Activated CD4-positive, alpha-beta T cell treated with anti-CD3 and anti-CD28 coated beads, Interleukin-2, amount 10 ng/mL, durations not matched to agents 7 days and 5 days (primary cell): ENCODE measurements at places on chromosomes 16 and 17.
A peak's percentile ranks its signal among the peaks of the same experiment; 100 is the strongest.

DNA sequence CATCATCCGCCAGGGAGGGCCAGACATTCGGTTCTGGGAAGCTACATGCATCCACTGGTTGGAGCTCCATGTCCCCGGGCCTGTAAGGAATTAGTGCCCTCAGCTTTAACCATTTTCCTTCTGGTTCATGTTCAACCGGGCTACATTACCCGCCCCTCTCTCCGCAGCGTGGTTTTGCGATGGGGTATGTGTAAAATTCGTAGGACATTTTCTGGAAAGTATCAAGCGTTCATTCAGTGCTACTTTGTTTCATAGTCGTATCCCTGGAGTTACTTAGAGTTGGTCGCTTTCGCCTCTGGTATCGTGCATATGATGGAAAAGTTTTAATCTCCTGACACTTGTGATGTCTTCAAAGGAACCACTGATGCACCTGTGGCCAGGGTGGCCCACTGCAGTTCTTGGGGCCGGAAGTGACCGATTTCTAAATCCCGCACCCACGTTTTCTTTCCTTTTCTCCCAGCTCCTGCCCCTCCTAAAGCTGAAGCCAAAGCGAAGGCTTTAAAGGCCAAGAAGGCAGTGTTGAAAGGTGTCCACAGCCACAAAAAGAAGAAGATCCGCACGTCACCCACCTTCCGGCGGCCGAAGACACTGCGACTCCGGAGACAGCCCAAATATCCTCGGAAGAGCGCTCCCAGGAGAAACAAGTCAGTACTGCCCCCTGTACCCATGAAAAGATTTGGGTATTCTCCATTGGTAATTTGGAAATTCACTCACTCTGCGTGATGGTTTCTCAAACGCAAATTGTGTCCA, 637 bp downstream of the RPL23A start:
- peak; percentile 47 for DNase-seq

DNA sequence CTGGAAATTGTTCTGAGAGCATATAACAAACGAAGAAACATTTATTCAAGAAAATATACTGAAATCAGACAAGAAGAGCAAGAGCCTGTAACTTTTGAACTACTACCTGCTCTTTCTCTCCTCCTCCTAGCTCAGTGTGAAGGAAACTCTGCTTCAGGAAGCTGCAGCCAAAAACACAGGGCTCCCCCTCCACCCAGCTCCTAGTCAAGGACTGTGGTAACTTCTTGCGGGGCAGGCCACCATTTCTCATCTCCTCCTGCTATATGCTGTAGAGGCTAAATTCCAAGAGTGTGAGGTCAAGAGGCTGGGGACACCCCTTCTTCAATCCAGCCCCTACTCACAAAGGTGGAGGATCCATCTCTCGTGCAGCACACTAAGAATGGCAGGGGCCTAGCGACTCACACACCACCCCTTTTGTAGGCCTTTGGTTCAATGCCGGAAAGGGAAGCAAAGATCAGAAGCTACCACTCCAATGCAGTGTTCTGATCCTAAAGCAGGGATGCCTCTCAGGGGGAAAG, 74.6 kb downstream of the ITFG1 start:
- no peak for DNase-seq

GRCh38 chr17:57810721-57811637, 38.9 kb downstream of the MRPS23 start:
- no peak for DNase-seq

DNA sequence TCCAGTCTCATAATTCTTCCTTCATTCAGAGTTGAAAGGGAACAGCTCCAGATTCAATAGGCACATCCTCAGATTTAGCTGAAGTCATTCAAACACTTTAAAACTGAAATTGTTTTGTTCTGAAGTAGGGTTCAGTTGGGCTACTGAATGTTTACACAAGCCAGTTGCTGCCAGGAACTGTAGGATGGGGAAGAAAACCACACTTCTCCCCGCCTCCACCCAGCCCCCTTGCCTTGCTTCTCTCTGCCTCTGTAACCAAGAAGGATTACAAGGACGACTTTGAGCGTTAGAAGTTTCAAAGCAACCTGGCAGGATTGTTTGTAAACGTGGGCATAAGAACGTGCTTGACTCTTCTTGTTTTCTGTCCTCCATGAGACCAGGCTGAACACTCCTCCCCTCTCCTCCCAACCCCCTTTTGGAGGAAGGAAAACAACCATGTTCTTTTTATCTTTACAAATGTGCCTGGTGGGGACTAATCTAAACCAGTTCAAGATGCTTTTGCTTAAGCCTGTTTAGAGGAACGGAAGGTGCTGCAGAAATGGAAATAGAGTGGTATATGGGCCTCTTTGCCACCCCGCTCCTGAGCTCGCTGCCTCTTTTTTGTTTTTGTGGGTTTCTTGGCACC, 287.9 kb downstream of the FTO start:
- DNase-seq, result no peak

DNA sequence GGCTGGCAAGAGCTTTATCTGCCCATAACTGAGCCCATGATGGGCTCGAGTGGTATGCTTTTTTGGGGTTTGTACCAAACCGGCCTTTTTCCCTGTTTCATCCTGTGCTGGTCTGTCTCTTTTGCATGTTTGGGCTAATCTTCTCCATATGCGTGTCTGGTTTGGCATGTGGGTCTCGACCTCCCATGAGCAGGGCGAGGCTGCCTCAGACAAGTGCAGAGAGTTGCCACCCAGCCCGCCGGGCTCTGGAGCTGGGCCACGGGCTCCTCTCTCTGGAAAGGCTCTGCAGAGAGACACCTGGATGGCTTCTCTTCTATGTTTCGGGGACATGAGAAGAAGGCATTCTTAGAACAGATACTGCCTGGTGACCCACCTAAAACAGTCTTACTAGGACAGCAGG, 67.8 kb upstream of the TBX2 start:
- DNase-seq, result no peak

- no peak for DNase-seq
These were observed 22.7 kb downstream of the LIG3 start for GRCh38 chr17:35002876-35003551.

DNA sequence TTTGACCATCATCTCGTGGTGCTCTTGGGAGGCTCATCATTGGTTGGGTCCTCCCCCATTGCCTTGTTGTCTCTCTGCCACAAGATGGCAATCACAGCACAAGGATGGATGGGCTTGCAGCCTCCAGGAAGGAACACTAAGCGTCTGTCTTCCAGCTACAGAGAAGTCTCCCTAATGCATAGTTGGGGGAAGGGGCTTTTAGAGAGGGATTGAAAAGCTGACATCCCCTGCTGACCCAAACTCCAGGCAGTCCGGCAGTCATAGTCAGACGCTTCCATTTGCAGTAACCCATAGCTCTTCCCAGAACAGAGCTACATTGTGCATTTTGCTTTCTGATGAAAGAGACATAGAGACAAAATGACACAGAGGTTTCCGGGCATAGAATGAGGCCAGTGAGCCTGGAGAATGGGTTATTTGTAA, 111.4 kb downstream of the UTP18 start:
- peak; percentile 41 for DNase-seq

DNA sequence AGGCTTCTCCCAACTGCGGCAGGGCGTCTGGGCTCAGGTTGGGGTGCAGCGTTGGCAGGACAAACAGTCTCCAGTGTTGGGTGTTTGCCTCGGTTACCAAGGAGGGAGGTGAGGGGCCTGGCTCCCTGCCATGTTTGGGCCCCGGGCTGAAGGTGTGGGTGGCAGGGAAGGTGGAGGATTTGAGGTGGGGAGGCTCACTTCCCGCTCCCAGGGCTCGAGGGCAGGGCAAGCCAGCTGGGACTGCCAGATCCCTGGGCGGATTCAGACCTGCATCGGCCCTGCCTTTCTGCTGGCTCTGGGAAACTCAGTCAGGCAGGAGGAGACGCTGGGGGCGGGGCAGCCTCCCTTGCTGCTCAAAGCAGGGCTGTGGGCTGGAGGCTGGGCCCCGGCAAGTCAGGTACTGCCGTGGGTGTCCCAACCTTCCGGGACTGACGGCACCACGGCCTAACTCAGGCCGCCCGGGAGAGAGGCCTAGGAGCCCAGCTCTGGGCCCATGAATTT, 31.3 kb upstream of the KRT17 start:
- no peak for DNase-seq

GRCh38 chr17:63442549-63443035, 3.5 kb downstream of the CYB561 start:
- no peak for DNase-seq

GRCh38 chr17:81417879-81418709, 22.8 kb downstream of the BAHCC1 start:
- DNase-seq, result no peak

- DNase-seq, result no peak
These were observed 47.4 kb downstream of the CYB561 start for GRCh38 chr17:63398680-63399079.

GRCh38 chr16:23333831-23334456, 31.8 kb downstream of the SCNN1B start:
- DNase-seq, result no peak

DNA sequence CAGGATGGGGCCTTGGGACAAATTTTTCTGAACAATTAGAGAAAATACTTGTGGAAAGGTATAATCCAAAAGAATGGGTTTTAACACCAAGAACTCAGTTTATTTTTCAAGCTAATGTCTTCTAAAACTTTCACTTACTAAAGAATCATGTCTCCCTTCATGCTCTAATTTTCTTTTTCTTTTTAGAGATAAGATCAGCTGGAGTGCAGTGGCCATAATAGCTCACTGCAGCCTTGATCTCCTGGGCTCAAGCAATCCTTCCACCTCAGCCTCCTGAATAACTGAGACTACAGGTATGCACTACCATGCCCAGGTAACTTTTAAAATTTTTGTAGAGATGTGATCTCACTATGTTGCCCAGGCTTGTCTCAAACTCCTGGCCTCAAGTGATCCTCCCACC, 5.5 kb downstream of the OR4D1 start:
- no peak for DNase-seq

DNA sequence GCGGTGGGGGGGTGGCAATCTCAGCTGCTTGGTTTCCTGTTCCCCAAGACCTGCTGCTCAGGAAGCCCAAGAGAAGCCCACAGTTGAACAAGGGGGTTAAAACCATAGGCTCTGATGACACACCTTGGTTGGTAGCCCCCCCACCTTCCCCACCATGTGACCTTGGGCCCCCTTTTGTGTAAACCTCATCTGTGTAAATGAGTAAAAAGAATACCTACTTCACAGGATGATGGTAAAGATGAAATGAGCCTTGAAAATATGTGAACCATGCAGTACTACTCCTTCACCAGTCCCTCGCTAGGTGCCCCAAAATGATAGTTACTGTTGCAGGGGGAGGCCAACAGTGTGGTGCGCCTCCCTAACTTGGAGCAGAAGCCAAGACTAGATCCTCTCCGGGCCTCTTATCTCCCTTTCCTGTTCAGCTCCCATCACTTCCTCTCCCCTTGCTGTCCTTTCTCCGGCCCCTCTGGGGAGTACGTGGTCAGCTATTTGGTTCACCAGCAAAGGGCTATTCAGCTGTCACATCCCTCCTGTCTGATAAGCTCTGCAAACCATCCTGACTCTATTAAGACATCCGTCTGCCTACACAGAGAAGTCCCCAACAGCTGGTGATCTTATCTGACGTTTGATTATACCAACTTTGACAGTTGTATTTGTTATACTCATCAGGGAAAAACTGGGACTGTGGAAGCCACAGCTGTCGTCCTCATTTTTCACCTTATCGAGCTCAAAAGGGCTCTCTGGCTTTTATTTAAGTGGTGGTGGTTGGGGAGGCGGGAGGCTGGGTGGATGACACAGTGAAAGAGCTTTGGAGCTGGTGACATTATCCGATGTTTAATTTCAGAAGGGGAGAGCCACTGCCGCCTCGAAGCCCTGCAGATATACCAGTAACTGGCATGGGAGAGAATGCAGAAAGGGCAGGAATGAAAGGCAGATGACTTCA, 19.9 kb downstream of the DCAKD start:
- no peak for DNase-seq

DNA sequence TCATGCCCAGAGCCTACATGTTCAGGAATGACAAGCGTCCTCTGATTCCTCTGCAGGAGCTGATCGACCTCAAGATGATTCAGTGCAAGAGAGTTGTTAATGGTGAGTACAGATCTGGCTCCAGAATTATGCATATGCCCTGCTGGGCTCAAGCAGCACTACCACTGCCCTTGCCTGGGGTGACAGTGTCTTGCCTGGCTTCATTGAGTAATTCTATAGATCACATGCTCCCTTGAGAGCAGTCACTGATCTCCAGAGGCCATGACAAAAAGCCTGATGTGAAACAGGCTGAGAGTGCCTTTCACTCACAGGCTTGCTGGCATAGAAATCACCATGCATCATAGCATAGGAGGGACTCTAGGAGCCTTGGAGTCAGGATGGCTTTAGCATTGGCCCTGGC, 26.4 kb downstream of the DUS2 start:
- no peak for DNase-seq

- DNase-seq, result no peak
These were observed 789 bp upstream of the CCDC57 start for GRCh38 chr17:82213251-82214011.
